ENCODE measurements at places on chromosomes 7 and 10.

GRCh38 chr10:7162331-7162730, 248.5 kb downstream of the SFMBT2 start:
- no peak for DNase-seq

- no peak for DNase-seq
Observed at GRCh38 chr10:91885362-91886079, 23.8 kb downstream of the FGFBP3 start.

DNA sequence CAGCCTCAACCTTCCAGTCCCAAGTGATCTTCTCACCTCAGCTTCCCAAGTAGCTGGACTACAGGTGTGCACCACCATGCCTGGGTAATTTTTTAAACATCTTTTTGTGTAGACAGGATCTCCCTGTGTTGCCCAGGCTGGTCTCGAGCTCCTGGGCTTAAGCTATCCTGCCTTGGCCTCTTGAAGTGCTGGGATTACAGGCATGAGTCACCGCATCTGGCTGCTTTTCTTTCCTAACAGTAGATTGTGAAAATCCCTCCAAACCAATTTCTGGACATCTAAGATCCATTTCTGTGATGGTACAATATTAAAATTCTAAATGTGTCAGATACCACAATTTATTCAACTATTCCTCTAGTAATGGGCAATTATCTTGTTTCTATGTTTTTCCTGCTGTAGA, 38.7 kb downstream of the RAB18 start:
- DNase-seq = no peak

DNA sequence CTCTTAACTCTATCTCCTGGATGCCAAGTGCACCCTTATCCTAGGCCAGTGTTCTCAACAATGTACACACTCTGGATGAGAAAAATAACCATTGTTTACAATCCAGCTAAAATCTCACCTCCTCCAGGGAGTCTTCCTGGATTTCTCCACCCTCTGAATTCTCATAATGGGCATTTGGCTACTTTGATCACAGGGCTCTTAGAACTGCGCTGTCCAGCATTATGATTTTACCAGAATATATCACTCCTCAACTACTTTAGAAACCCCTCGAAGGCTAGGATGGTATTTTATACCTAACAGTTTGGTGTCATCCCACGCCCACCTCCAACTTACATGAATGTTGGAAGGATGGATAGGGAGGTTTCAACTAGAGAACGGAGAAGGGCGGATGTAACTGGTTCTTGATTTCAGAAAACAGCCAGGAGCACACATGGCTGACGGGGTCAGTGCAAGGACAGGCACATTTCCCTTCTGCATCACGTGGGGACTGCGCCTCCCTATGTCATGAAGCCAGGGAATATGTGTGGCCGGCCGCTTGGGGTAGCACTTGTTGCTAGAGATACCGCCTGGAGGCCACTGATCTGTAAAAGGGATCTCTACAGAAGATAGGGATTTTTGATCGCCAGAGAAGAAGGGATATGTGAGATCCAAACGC, 1.2 kb upstream of the ATP6V0E2 start:
- DNase-seq = no peak

DNA sequence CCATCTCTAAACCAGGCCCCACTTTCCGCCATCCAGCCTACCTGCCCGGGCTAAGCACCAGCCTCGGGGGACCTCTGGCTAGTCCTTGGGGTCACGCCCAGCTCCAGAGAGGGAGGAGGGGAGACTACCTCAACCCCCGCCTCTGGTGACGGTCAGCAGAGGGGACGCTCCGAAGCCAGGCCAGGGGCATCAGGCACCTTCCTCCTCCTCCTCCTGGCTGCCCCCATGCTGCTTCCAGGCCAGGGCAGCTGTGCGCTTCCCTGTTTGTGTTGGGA, 4.0 kb upstream of the SMARCD3 start:
- DNase-seq = no peak

DNA sequence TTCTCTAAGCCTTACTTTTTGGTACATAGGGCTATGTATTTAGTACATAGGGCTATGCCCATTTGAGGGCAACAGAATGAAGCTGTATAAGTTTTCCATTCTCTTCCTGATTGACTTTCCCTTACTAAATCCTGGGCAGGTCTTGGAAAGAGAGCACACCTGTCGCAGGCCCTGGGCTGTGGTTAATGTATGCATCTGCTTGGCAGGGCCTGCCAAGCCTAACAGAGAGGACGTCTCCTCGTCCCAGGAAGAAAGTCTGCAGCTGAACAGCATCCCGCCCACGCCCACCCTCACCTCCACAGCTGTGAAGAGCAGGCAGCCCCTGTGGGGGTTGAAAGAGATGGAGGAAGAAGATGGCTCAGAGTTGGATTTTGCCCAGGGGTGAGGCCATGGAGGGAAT, 8.9 kb upstream of the PVRIG start:
- no peak for DNase-seq

- no peak for DNase-seq
Observed at GRCh38 chr10:101492205-101492604, 95.9 kb downstream of the POLL start.

DNA sequence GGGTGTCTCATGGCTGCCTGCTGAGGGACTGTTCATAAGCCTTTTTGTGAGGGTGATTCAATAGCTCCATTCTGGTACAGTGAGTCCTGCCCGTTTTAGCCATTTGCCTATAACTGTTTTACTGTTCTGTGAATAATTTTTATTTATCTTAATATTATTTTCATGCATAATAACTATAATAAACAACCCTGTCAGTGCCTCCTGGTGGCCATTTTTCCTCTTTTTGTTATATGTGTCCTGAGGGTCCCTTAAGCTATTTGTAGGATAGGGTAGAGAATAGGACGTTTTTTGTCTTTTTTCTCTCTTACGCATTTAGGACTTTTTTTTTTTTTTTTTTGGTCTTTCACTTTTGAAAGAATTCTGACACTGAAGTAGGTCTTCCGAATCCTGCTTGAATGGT, 2.9 kb downstream of the C1QL3 start:
- DNase-seq = no peak

DNA sequence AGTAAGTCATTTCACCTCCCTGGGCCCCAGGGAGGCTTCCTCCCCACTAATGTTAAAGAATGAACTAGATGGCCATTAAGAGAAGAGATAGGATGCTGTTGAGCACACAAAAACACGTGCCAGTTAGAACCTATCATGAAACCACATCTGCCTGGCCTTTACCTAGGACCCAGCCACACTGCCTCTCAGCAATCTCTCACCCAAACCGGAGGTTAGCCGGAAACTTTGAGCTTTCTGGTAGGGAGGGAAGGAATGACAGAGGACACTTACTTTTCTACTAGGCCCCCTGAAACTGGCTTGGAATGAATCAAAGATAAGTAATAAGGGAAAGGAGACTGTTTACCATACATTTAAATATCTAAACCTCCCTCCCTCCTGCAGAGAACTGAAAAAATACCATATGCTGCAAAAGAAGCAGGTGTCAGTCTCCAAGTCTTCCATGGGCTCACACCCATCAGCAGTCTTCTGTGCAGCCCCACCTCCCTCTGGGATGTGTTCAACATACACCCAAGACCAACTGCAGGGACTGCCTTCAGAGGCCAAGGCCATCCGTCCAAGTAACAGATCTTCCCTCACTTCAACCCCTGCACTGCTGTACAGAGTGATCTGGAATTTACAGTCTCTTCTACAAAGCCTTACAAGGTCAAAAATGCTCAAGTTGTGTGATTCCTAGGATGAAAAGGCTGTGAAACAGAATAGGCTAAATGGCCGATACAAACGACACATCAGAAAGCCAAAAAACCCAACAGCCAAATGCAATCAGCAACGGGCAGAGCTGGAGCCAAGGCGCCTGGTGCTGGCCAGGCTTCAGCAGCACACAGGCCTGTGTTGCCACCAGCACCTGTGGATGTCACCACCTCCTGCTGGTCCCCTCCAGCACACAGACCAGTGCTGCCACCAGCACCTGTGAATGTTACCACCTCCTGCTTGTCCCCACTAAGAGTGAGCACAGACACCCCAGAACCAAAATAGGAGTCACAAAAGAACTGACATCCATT, 42.4 kb downstream of the SORBS1 start:
- DNase-seq = no peak

DNA sequence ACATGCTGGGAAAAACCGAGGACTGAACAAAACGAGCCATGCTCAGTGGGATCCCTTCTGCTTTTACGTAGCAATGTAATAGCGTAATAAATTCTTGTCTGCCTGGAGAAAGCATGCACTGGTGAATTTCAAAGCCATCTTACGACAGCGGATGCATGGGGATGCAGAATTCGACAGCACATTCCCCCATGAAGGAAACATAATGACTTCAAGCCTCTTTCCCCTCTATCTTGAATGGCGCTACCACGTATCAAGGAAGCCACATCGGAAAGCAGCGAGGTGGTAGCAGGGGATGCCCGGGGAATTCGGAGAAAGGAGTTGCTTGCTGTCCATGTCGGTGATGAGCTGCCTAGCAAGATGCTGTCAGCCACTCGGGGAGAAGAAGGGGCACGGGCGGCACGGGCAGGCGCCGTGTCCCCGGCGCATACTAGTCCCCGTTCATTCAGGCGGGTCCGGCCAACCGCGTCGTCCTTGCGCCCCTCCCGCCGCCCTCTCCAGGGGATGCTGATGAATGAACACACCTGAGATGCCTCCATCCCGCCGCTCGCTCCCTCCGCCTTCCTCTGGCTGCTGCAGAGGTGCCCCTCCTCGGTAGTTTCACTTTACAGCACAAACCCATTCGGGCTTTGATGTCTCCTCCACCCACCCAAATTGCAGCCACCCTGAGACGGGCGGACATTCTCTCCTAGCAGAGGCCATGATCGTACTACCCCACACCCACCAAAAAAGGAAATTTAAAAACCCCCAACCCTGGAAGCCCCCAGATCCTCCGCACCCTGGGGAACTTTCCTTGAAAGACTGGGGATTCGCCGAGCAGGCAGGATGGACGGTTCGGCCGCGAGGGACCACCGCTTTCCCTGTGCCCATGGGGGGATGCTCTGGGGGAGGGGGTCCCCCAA, 644 bp downstream of the SORBS1 start:
- no peak for DNase-seq

DNA sequence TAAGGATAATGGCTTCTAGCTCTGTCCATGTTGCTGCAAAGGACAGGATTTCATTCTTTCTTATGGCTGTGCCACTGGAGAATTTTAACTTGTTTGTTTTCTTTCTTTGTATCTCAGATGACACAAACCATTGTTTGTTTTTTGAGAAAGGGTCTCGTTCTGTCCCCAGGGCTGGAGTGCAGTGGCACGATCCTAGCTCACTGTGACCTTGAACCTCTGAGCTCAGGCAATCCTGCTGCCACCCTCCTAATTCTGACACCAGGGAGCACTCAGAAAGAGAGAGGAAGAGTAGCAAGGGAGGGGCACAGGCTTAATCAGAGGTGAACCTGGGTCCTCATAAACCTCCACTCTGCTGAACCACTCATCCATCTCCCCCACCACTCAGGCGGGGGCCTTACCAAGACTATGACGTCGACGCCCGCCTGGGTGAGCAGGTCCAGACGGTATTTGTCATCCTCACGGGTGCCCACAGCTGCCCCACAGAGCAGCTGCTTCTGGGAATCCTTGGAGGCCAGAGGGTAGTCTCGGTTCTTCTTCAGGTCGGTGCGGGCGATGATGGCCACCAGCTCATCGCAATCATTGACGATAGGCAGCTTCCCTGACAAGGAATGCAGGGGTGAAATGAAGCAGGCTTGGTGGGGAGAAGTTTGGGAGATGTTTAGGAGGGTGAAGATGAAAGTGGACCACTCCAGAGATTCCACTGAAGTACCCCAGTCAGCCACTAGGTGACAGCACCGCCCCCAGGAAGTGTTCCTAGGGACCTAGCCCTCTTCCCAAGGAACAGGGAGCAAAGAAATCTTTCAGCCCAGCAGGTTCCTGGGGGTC, 11.6 kb downstream of the IMPDH1 start:
- no peak for DNase-seq

GRCh38 chr7:22867003-22867402, 44.4 kb upstream of the TOMM7 start:
- no peak for DNase-seq

- no peak for DNase-seq
Observed at GRCh38 chr10:122293961-122294380, 22.9 kb downstream of the BTBD16 start.

GRCh38 chr7:46885167-46885566, 696.7 kb downstream of the TNS3 start:
- DNase-seq = no peak

GRCh38 chr7:70838292-70838907, 293.5 kb upstream of the GALNT17 start:
- no peak for DNase-seq

DNA sequence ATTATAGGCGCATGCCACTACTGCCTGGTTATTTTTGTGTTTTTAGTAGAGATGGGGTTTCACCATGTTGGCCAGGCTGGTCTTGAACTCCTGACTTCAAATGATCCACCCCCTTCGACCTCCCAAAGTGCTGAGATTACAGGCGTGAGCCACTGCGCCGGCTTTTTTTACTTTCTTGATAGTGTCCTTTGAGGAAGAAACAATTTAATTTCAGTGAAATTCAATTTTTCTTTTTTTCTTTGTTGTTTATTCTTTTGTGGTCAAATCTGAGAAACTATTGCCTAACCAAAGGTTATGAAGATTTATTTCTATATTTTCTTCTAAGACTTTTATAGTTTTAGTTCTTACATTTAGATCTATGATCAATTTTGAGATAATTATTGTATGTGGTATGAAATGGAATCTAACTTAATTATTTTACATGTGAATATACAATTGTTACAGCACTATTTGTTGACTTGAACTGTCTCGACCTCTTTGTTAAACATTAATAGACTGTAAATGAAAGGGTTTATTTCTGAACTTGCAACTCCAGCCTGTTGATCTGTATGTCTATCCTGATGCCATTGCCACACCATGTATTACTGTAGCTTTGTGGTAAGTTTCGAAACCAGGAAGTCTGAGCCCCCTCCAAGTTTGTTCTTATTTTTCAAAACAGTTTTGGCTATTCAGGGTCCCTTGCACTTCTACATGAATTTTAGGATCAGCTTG, 19.8 kb upstream of the RASSF4 start:
- no peak for DNase-seq

DNA sequence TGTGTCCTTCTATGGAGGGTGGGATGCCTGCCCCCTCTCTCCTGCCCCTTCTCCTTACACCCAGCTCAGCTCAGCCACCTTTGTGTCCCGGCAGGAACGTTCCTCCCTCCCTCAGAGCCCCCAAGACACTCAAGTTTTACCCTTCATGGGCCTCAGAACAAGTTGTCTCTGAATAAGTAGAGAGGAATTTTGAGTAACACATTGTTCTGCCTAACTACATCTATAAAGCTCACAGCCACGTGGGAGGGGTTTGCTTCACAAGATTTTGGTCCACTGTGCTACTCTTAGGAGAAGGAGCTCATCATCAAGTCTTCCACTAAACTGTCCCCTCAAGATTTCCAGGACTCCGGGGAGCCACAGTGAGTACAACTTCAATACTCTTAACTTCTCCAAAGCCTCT, 51.6 kb upstream of the ZNF32 start:
- DNase-seq = no peak

GRCh38 chr7:27106901-27107240, 4.4 kb upstream of the HOXA2 start:
- no peak for DNase-seq

All from activated CD4-positive, alpha-beta T cell treated with anti-CD3 and anti-CD28 coated beads, Interleukin-2, amount 50 U/mL, for 24 hours (primary cell).